Dermis blood vessel endothelial cell (primary cell): ENCODE measurements at places on chromosomes 7 and 10. TPM values are rescaled to one million over a fixed set of nuclear protein-coding genes. Genes with fewer than 3 reads are reported as not detected.

Gene DOCK1
- 120 and 124 TPM in 2 replicates for total RNA-seq

Gene LRMDA
- total RNA-seq, result 7.6 and 27.4 TPM in 2 replicates

Gene FAM25A
- total RNA-seq, result not detected in 2 replicates

Gene SEM1
- 37.4 and 70.3 TPM in 2 replicates for total RNA-seq

Gene TRIM56
- total RNA-seq, result 19.6 and 28.0 TPM in 2 replicates

Gene SLC13A1
- total RNA-seq, result not detected in 2 replicates
